Peyer's patch (tissue), 4 donors: ENCODE measurements at places on chromosomes 3 and 15. TPM values are rescaled to one million over a fixed set of nuclear protein-coding genes. Genes with fewer than 3 reads are reported as not detected.
A peak's percentile ranks its signal among the peaks of the same experiment; 100 is the strongest.

CNTN4 gene
- 5.4 TPM for total RNA-seq

ADAMTS7 gene
- total RNA-seq: 24.8 TPM

- no peak overlapping the region for H3K4me3 ChIP-seq
- DNase-seq: no peak
- no peaks in the 10 kb centered on the region for H3K27me3 ChIP-seq
- no peak overlapping the region for H3K27ac ChIP-seq
Observed at GRCh38 chr15:56774356-56774755, 41.0 kb upstream of the ZNF280D start.

- H3K36me3 ChIP-seq: no peaks in the 10 kb centered on the region
- no peak for DNase-seq
- no peak overlapping the region for H3K27ac ChIP-seq
- H3K27me3 ChIP-seq: no peaks in the 10 kb centered on the region
Observed at GRCh38 chr3:5229414-5229813, 41.9 kb downstream of the EDEM1 start.

DNA sequence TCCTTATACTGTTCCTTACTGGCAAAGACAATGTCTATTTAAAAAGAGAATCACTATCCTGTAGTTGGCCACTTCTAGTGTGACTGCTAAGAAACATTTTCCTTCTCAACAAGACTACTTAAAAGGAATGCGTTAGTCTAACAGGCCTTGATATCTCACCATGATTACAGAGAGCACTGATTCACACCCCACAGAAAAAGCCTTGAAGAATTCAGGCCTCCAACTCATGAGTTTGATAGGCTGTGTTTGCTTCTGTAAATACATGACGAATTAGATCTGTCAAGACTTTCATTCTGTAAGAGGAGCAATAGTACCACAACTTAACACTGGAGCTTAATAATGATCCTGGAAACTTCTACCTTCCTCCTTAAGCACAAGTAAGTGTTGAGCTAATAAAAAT, 432.8 kb upstream of the NR2F2 start:
- H3K36me3 ChIP-seq: no peaks in the 10 kb centered on the region
- no peak overlapping the region for H3K4me3 ChIP-seq
- no peaks in the 10 kb centered on the region for H3K4me1 ChIP-seq
- no peaks in the 10 kb centered on the region for H3K27me3 ChIP-seq

- no peaks in the 10 kb centered on the region for H3K27me3 ChIP-seq
- no peak for DNase-seq
- peak overlapping the region; percentile 61 for H3K27ac ChIP-seq
- no peak overlapping the region for H3K4me3 ChIP-seq
- no peaks in the 10 kb centered on the region for H3K4me1 ChIP-seq
Observed at GRCh38 chr3:101829437-101829830, 19.9 kb upstream of the NFKBIZ start.

DNA sequence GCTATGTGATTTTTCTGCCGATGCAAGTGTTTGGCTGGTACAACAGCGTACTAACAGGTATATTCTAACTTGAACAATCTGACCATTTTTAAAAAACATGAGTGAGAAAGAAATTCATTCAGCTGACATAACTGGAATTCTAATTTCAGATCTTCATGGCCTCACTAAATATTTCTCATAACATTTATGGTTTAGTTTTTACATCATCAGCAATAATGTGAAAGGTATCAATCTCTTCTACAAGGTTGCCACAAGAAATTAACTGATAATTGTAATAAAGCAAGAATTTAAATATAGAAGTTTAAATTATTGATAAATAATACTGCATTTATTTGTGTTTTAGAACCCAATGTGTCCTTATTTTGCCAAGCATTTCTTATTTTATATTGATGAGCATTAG, 5.2 kb upstream of the C3orf80 start:
- H3K27me3 ChIP-seq: peaks cover 3% of the 10 kb centered on the region
- H3K36me3 ChIP-seq: no peaks in the 10 kb centered on the region

- DNase-seq: no peak
- H3K27me3 ChIP-seq: no peaks in the 10 kb centered on the region
- H3K36me3 ChIP-seq: no peaks in the 10 kb centered on the region
- no peak overlapping the region for H3K27ac ChIP-seq
- H3K4me3 ChIP-seq: no peak overlapping the region
- H3K4me1 ChIP-seq: no peaks in the 10 kb centered on the region
Observed at GRCh38 chr3:8324747-8325146, 176.9 kb upstream of the LMCD1 start.

CELSR3 gene
- total RNA-seq: 3.1 TPM

DNA sequence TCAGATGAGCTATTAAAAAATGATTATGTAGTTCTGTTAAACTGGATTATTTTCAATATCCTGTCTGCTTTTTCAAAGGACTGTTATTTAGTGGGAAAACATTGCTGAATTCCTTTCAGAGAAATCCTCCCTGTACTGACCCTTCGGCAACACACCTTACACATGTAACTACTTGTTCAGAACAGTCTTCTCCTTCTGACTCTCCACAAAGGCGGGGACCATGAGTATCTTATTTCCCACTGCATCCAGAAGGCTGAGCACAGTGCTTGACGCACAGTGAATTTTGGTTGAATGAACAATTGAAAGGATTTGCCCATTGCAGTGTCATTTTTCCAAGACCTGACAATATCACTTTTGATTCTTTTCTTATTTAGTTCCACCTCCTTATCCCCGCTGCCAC, 23.1 kb upstream of the CFAP161 start:
- H3K27me3 ChIP-seq: no peaks in the 10 kb centered on the region
- DNase-seq: no peak
- no peaks in the 10 kb centered on the region for H3K36me3 ChIP-seq

- no peak for DNase-seq
- no peaks in the 10 kb centered on the region for H3K27me3 ChIP-seq
- no peaks in the 10 kb centered on the region for H3K36me3 ChIP-seq
- no peaks in the 10 kb centered on the region for H3K4me1 ChIP-seq
- no peak overlapping the region for H3K27ac ChIP-seq
Observed at GRCh38 chr3:58507356-58508078, 15.6 kb downstream of the KCTD6 start.

BCL2A1 gene
- total RNA-seq: 21.5 TPM

GRCh38 chr3:74273555-74274402, 340.7 kb downstream of the CNTN3 start:
- H3K27ac ChIP-seq: no peak overlapping the region
- DNase-seq: no peak
- H3K36me3 ChIP-seq: no peaks in the 10 kb centered on the region
- no peak overlapping the region for H3K4me3 ChIP-seq

TTC14 gene
- total RNA-seq: 47.6 TPM

LYSMD2 gene
- total RNA-seq: 12.7 TPM

DNA sequence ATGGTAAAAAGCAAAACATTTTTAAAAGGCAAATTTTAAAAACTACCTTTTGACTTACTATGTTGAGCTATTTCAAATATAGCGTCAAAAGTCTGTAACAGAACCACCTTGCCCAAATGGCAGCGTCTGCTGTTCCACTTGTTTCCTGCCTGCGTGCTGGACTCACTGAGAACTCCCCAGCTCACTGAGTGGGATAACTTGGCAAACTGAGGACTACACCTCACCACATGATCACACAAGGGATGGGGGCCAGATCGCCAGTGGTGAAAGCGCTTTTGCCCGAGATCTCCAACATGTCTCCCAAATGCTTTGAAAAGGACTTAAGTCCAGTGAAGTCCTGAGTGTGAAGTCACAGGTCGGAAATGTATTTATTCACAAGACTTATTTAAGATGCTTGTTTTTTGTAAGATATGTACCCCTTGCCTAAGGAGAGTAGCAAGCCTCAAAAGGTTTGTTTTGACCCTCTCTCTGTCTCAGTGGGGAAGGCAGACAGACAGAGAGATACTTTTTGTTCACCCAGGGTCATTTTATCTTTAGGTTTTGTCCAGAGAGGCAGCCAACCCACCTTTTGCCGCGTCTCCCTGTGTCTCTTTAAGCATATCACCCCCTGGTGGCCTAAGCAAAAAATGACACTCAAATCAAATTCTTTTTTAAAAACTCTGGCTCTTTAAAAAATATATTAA, 192.6 kb downstream of the PDZRN3 start:
- H3K27me3 ChIP-seq: no peaks in the 10 kb centered on the region
- no peak overlapping the region for H3K4me3 ChIP-seq
- H3K36me3 ChIP-seq: no peaks in the 10 kb centered on the region
- DNase-seq: no peak

NTRK3 gene
- total RNA-seq: 4.1 TPM

DNA sequence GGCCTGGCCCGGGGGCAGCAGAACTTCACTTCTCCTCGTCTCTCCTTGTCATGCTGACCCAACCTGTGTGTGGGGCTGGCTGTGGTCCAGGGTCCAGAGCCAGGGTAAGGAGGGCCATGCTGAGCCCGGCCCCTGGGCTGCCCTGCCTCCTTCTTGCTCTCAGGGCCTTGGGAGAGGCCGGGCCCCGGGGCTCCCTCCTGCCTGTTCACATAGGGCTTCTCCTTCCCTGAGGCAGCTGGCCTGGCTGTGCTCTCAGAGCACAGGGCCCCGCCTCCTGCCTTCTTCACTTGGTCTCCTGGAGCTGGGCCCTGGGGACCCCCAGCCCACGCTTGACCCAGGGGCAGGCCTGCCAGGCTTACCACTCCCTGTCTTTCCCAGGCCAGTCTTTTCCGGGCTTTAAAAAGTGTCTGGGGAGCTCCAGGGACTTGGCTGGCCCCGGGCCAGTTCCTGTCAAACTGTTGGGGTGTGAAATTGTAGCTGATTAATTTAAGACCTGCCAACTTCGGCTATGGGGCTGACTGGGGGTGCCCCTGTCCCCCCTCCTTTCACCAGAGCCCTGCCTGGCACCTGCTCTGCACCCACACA, 11.8 kb downstream of the PLXNA1 start:
- DNase-seq: no peak
- no peaks in the 10 kb centered on the region for H3K4me1 ChIP-seq
- no peak overlapping the region for H3K4me3 ChIP-seq
- H3K27me3 ChIP-seq: no peaks in the 10 kb centered on the region

EPB42 gene
- total RNA-seq: not detected

DNA sequence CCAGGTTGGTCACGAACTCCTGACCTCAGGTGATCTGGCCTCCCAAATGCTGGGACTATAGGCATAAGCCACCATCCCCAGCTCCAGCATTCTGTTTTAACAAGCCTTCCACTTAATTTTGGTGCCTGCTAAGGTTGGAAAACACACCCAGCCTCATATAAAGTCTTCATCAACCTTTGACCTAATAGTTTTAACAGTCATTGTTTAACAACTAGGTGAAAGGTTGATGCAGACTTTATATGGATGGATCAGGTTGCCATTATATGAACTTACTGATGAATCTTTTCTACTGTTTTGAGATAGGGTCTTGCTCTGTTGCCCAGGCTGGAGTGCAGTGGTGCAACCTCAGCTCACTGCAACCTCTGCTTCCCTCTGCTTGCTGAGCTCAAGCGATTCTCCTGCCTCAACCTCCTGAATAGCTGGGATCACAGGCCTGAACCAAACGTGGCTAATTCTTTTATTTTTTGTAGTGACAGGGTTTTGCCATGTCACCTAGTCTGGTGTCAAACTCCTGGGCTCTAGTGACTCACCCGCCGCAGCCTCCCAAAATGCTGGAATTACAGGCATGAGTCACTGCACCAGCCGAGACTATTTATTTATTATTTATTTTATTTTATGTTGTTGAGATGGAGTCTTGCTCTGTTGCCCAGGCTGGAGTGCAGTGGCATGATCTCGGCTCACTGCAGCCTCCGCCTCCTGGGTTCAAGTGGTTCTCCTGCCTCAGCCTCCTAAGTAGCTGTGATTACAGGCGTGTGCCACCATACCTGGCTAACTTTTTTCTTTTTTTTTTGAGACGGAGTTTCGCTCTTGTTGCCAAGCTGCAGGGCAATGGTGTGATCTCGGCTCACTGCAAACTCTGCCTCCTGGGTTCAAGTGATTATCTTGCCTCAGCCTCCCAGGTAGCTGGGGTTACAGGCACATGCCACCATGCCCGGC, 3.1 kb upstream of the RPAP1 start:
- no peaks in the 10 kb centered on the region for H3K36me3 ChIP-seq
- DNase-seq: no peak
- H3K27ac ChIP-seq: peak overlapping the region; percentile 82
- no peaks in the 10 kb centered on the region for H3K27me3 ChIP-seq
- no peak overlapping the region for H3K4me3 ChIP-seq

DNA sequence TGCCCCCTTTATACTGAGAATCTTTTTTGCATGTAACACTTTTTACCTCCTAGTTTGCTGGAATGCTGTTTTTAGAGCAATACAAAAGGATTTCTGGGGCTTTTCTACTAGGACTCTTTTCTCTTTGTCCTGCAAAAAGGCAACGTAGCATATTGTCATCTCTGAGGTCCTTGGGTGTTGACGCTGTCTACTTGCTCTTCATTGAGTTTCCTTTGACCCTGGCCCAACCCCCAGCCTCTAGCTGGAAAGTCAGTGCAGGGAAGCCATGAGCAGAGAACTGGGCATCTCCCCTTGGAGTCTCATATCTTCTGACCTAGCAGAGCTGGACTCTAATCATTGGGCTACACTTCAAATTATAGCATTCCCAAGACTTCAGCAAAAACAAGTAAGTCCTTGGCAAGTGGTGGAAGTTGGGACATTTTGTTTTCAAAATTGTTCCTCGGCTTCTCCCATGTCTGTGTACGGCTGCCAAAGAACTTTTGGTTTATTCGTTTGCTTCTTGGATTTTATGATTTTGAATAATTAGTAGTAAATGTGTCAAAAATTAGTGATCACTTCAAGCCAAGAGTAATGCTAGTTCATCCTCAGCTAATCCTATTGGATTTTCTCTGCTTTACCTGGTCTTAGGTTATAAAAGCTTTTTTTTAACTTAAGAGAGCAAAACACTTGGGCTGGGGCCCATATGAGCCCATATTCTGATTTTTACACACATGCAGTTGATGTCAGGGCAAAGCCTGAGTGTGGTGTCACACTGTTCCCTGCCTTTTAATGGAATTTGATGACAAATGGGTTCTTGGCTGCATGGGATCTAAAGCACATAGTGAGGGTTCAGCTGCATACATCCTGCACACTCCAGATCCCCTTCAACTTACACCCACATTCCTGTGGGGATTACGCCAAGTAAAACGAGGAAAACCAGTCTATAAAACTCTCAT, 419.5 kb upstream of the C2CD4B start:
- no peaks in the 10 kb centered on the region for H3K27me3 ChIP-seq
- no peak for DNase-seq
- H3K4me1 ChIP-seq: no peaks in the 10 kb centered on the region
- no peaks in the 10 kb centered on the region for H3K36me3 ChIP-seq
- H3K27ac ChIP-seq: no peak overlapping the region

DNA sequence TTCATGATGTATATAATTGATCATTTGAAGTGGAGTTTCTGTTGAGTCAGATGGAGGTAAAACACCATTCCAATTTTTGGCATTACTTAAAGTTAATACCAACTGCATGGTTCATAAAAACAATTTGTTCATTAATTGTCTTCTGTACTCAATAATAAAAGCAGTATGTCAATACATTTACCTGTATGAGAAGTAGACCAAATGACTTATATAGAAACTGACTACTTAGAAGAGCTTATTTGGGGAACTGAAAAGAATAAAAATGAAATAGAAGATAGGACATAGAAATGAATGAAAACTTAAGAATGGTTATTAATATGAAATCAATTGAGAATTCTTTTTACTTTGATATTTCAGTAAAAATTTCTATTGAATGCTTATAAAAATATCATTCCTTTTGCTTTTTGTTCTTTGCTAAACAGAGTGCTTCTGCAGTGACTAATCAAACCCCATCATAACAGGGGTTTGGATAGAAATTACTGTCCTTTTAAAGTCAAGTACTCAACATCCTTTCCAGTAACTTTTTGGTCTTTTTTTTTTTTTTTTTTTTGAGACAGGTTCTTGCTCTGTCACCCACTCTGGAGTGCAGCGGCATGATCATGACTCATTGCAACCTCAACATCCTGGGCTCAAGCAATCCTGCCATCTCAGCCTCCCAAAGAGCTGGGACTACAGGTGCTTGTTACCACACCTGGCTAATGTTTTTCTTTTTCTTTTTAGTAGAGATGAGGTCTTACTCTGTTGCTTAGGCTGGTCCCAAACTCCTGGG, 6.5 kb upstream of the CRYBG3 start:
- no peak overlapping the region for H3K27ac ChIP-seq
- H3K4me3 ChIP-seq: no peak overlapping the region
- no peak for DNase-seq
